ENCODE measurements at places on chromosomes 12 and 14.
A peak's percentile ranks its signal among the peaks of the same experiment; 100 is the strongest.

- DNase-seq, result no peak
These were observed 259.2 kb downstream of the MED13L start for GRCh38 chr12:116018282-116018681.

DNA sequence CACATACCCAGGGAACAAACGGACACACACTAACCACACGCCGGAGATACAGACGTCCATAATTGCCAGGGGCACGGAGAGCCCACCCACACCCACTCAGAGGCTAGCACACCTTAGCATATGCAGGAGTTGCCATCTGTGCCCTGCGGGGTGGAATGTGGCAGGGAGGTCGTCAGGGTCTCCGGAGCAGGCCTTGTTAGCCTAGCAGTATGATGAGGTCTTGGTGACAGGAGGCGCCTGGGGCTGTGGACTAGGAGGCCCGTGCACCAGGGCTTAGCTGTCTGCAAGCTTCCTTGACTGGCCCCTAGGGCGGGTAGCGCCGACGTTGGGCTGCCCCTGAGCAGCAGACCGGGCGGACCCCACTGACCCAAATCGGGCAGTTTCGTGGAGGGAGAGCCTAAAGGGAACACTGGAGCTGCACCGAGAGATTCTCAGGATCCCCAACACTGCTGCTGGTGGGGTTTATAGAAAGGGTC, 10.0 kb downstream of the STAC3 start:
- DNase-seq, result no peak

DNA sequence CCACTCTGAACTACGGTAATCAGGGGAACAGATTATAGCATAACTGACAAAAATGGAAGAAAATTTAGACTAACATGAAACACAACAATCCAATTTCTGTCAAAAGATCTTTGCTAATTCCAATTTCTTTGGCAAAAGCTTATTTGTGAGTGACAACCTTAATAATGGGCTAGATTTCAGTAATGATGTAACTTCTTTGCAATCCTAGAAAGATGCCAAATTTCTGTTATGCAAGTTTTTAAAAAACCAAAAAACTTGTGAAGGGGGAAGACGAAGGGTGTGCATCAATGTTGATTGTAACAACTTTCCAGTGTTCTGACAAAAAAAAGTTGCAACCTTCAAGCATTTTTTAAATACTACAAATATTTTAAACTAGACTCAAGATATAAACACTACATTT, 59.9 kb downstream of the DICER1 start:
- no peak for DNase-seq

GRCh38 chr12:85575120-85576096, 260.8 kb downstream of the RASSF9 start:
- peak; percentile 81 for DNase-seq

- peak; percentile 87 for DNase-seq
These were observed at the start of the genes PPHLN1 and ZCRB1 for GRCh38 chr12:42325653-42326474. TSS of gene PPHLN1 (plus strand) at chr12:42326167. CDS start at chr12:42335903, 9,736 bp downstream. TSS of gene ZCRB1 (minus strand) at chr12:42326094. CDS start at chr12:42324102, 1,992 bp downstream.

GRCh38 chr12:53984901-53985691, at the start of gene HOXC10:
TSS of gene HOXC10 (plus strand) at chr12:53985146. CDS start at chr12:53985260, 114 bp downstream.
- DNase-seq, result peak; percentile 93

DNA sequence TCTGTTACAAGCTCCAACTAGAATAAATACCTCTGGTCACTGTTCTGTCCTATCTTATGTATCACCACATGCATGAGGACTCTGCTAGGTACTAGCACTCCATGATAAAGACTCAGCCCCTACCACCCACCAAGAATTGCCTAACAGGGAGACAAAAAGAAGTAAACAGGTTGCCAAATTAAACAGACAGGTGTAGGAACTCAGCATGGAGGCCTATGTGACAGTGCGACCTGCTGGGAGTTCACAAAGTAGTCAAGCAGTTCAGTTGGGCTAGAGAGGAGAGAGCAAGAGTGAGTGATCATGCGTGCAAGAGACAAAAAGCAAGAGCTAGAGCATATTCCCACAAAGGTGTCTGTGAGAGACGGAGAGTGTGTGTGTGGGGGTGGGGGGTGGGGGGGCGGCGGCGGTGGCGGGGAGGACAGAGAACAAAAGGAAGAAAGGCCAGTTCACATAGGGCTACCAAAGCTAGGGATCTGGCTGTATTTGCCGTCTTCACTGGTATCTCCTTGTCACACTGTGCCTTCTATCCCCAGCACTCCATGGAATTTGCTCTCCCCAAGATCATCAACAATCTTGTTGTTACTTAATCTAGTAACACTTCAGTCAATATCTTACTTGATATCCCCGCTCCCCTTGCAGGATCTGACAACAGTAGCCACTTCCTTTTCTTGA, 81.2 kb downstream of the SPPL3 start:
- peak; percentile 51 for DNase-seq

GRCh38 chr12:1573960-1574864, 20.2 kb downstream of the FBXL14 start:
- no peak for DNase-seq

DNA sequence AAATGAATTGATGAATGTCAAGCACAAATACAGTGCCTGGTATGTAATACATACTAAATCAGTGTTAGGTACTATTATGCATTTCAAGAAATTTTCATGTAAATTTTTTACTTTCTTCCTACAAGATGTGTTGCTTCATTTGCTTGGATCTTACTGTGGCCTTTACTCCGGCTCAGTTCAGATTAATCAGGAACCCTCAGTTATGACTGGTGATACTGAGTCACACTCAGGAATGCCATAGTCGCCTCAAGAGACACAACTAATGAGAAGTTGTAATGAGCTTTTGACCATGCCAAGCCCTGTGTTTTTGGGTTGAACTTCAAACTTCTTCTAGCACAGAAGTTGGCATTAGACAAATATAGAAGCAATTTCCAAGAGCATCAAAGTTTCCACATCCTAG, 96.0 kb downstream of the TGFB3 start:
- DNase-seq, result no peak

DNA sequence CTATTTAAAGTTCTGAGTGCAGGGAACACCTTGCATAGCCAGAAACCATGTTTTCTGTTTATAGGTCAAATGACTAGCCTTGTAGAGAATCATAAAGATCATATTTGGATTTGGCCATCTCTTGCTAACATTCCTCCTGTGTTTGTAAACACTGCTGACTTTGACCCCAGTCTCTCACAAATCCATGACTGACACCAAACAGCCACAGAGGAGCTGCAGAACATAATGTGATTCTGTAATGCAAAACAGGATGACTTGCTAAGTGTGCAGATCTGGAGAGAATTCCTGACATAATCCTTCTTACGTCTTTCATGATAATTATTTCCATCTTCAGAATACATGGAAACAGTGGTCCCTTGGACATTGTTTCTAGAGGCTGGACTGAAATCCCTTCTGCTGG, 211.8 kb downstream of the BMP4 start:
- DNase-seq, result no peak

GRCh38 chr12:50765095-50765911, 1.4 kb downstream of the ATF1 start:
- DNase-seq, result peak; percentile 22

GRCh38 chr14:89227496-89227836, 189.6 kb downstream of the FOXN3 start:
- no peak for DNase-seq

GRCh38 chr14:34201909-34202637, 251.2 kb upstream of the EGLN3 start:
- no peak for DNase-seq

DNA sequence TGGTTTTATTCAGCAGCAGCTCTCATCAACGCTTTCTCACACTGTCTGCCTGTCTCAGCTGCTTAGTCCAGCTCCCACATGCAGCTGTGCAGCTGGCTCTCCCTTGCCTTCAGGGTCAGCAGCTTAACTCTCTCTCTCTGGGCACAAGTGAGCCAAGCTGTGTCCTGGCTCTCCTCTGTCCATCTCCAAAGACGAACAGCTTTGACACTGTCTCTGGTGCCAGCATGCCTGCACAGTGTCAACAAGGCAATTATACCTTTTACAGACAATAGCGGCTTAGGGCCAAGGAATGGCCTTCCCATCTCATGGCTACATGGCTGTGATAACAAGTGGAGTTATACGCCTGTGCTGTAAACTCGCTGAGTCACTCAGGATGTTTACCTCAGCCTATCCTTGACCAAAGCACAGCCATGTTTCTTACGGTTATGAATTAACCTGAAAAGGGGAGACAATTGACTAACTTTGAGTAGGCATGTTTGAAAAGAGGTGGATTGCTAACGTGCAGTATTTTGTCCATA, 38.4 kb upstream of the MANSC4 start:
- no peak for DNase-seq

GRCh38 chr14:77375164-77375950, 1.5 kb downstream of the TMED8 start:
- DNase-seq, result peak; percentile 8

DNA sequence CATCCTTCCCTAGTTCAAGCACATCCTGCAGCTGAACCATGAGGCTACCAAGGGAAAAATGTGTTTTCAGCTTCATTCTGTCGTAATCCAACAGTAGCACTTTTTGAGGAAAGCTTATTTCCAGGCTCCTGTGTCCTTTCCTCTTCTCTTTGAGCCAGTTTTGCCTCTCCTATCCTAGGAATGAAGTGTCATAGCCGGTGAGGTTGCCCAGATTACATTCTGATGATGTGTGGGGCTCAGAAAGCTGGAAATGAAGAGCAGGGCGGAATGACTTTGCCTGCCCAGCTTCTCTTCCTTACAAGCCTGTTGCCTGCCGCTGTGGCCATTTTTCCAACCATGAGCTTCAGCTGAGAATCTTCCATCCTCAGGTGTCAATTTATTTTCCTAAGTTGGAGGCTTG, 381.8 kb downstream of the NUAK1 start:
- DNase-seq, result no peak

GRCh38 chr14:87186737-87187136, 806.2 kb downstream of the GALC start:
- no peak for DNase-seq

- no peak for DNase-seq
These were observed 397.6 kb downstream of the NUAK1 start for GRCh38 chr12:105740970-105741725.

DNA sequence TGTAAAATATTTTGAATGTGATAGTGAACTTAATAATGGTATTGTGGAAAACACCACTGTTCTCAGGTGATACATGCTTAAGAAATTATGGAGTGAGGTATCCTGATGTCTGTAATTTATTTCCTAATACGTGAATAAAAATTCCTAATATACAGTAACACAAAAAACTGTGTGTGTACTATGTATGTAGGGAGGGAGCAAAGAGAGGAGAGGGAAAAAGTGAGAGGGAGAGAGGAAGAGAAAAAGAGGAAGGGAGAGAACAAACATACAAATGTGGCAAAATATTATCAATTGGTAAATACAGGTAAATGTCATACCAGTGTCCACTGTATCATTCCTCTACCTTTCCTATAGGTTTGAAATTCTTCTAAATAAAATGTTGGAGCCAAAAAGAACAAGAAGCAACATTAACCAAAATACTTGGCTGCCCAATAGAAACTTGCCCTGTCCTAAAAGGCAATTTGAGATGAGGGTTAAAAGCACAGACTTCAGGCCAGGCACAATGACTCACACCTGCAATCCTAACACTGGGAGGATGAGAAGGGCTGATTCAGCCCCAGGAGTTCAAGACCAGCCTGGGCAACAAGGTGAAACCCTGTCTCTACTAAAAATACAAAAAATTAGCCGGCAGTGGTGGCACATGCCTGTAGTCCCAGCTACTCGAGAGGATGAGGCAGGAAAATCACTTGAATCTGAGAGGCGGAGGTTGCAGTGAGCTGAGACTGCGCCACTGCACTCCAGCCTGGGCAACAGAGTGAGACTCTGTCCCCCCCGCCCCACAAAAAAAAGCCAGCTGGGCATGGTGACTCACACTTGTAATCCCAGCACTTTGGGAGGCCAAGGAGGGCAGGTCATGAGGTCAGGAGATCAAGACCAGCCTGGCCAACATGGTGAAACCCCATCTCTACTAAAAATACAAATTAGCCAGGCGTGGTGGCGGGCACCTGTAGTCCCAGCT, 14.5 kb downstream of the R3HDM2 start:
- no peak for DNase-seq

GRCh38 chr14:24132061-24132685, 1.7 kb downstream of the FITM1 start:
- DNase-seq, result peak; percentile 72

GRCh38 chr12:8991371-8992345, 2.3 kb downstream of the KLRG1 start:
- no peak for DNase-seq

DNA sequence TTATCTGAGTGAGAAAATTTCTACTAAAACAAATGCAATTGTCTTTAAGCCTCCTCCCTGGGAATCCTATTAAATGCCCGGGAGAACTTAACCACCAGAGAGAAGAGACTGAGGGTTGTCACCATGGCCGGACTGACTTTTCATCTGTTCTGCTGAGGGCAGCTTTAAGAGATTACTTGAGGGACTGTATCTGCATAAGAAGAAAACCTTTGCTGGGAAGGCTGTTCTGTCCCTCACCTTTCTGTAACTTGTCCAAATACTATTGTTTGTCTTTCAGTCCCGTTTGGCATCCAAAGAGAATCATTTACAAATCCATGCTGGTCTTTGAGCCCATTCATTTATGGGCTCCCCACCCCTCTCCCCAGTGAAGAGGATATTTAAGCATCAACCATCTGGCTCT, 306.3 kb upstream of the FLRT2 start:
- no peak for DNase-seq

DNA sequence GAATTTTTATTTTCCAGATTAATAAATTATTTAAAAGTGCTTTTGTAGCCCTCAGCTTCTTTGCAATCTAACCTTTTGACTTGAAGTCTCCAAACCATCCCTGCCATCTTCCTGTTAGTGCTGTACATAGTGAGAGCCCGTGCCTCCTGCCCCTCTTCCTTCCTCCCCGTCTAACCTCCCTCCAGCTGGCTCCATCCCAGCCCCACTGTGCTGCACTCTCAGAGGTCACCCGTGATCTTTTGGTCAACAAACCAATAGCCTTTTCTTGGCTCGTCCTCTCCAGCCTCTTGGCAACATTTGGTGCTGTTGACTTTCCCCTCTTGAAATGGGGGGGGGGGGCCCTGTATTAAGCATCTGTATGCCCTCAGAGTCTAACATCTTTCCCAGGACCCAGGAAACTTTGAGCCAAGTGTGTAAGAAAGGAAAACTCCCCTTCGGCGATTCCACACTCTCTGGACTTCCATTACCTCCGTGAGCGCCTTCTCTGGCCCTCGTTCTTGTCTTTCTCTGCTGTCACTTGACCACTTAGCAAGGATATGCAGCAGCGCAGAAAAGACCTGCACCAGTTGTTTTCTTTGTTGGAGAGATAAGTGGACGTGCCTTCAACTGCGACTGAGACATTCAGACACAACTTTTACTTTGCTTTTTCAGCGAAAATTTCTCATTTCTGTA, 44.1 kb downstream of the FBXW8 start:
- no peak for DNase-seq

DNA sequence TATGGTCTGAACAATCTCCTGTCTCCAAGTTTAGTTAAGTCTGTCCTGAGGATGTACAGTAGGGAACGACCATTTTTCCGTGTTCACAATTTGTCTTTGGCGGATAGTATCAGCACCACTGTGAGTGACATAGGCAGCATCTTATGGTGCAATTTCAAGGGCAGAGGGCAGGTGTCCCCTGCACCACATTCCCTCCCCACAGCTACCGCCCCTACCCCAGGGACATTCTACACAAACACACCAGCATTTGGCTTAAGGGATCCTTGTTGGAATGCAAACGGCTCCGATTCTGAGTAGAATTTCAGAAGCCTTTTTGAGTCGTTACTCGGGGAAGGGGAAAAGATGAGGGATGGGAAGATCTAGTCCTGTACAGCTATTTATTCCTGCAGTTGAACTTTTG, 25.1 kb upstream of the DICER1 start:
- no peak for DNase-seq

GRCh38 chr12:59031313-59031712, 111.0 kb upstream of the LRIG3 start:
- no peak for DNase-seq

Data from NCI-H2081 (cell line).